ENCODE measurements at places on chromosomes 4 and X.

DNA sequence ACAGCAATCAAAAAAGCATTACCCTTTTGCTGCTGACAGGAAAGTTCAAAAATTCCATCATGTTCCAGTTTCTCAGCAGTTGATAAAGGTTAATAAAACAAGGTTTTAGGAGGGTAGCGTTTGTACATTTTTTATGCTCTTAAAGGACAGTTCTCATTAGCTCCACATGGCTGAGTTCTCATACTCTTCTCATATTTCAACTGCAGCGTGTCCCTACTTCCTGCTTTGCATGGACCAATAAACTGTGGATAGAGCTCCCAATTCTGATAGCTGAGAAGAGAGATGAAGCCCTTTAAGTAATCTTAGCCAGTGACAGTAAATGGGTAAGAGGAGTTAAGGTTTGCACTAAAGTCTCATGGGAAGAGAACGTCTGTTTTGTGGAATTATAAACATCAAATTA lies 53.5 kb downstream of the SPANXA2 start:
- no peak for DNase-seq

- no peak for DNase-seq
Measured at GRCh38 chr4:87717276-87718031, 67.4 kb downstream of the DMP1 start.

DNA sequence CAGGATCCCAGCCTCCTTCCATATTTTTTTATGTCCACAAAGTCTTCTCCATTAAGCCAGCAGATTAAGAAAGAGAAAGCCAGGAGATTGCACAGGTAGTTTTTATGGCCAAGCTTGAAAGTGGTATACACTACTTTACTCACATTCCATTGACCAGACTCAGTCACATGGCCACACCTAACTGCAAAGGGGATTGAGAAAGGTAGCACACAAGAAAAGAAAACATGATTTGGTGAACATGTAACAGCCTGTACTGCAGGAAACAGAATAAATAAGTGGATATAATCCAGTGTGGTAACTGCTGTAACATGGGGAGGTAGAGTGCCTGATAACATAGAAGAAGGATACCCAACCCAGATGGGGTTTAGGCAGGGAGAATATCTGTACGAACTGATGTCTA lies 43.9 kb downstream of the HOPX start:
- DNase-seq, result no peak

DNA sequence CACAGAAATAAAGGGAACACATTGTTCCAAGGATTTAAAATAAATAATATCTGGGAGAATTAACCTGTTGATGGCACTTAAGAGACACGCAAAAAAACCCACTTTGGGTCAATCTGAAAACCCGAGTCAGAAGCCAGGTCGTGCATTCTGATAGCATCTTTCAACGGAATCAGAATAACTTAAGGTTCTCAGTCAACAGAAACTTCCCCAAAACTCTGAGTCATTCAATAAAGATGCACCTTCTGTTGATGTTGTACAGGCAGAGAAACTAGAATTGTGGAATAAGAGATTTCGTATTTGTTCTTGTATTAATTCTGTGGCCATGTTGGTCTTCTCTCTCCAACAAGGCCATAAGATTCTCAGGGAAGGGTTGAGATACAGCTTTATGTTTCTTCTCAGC lies 78.2 kb downstream of the MAOB start:
- no peak for DNase-seq

GRCh38 chrX:73525928-73526690 lies 36.9 kb upstream of the CHIC1 start:
- DNase-seq, result no peak

- no peak for DNase-seq
Measured at GRCh38 chr4:70714079-70714887, 7.5 kb upstream of the RUFY3 start.

DNA sequence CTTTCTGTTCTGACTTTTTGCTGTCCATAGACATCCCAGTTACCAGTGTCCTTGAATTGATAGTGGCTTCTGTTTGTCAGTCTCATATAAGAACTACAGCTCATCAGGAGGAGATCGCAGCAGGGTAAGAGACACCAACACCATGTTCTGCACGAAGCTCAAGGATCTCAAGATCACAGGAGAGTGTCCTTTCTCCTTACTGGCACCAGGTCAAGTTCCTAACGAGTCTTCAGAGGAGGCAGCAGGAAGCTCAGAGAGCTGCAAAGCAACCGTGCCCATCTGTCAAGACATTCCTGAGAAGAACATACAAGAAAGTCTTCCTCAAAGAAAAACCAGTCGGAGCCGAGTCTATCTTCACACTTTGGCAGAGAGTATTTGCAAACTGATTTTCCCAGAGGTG lies 30.1 kb downstream of the GUCY1A1 start:
- no peak for DNase-seq

DNA sequence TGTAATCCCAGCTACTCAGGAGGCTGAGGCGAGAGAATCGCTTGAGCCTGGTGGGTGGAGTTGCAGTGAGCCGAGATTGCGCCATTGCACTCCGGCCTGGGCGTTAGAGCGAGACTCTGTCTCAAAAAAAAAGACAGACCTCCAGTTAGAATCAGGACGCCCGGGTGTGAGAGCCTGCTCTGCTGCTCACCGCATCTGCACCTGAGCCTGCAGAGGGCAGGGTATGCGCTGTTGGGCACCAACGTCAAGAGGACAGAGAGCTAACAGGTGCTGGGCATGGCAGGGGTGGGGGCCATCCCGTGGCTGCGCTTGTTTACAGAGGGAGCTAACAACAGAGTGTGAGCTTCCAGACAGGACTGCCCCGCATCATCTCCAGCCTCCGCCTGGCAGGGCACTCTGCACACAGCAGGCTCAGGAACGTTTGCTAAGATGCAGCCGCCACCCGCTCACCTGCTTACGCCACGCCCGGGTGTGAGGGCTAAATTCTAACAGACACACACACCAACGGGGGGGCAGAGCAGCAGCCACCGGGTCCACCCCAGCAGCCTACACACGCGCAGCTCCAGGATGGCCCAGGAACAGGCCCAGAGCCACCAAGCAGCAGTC lies 50.0 kb upstream of the CPLX1 start:
- DNase-seq, result no peak

DNA sequence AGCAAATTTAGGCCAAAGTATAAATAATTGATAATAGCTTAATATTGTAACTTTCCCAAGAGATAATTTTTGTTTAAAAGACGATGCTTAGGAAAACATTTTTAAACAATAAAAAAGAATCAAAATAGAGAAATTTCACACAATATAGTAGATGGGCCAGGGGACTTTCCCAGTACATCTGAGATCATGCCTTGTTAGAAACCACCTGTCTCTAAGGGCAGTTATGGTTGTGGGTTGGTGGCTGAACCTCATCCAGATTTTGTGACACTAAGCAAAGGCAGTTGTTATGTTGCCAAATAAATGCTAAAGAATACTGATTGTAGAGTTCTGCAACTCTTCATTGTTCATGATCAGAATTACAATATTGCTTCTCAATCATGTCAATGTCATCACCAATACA lies 270.6 kb downstream of the BANK1 start:
- no peak for DNase-seq

GRCh38 chr4:189436207-189436606 lies 504.5 kb upstream of the FRG1 start:
- no peak for DNase-seq

DNA sequence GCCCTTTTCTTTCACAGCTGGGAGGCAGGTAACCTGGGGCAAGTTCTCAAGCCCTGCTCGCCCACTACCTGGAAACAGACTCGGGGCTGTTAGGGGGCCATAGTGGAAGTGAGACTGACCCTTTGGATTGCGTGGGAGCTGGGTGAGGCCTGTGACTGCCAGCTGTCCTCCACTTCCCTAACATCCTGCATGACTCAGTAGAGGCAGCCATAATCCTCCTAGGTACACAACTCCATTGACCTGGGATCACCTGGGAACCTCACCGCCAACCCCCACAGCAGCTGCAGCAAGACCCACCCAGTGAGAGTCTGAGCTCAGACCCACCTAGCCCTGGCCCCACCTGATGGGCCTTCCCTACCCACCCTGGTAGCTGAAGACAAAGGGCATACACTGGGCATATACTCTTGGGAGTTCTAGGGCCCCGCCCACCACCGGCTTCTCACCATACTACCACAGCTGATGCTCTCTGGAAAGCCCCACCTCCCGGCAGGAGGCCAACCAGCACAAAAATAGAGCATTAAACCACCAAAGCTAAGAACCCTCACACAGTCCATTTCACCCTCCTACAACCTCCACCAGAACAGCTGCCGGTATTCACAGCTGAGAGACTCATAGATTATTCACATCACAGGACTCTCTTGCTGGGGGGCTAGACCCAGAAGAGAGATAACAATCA lies 61.1 kb upstream of the DCTD start:
- DNase-seq, result no peak

DNA sequence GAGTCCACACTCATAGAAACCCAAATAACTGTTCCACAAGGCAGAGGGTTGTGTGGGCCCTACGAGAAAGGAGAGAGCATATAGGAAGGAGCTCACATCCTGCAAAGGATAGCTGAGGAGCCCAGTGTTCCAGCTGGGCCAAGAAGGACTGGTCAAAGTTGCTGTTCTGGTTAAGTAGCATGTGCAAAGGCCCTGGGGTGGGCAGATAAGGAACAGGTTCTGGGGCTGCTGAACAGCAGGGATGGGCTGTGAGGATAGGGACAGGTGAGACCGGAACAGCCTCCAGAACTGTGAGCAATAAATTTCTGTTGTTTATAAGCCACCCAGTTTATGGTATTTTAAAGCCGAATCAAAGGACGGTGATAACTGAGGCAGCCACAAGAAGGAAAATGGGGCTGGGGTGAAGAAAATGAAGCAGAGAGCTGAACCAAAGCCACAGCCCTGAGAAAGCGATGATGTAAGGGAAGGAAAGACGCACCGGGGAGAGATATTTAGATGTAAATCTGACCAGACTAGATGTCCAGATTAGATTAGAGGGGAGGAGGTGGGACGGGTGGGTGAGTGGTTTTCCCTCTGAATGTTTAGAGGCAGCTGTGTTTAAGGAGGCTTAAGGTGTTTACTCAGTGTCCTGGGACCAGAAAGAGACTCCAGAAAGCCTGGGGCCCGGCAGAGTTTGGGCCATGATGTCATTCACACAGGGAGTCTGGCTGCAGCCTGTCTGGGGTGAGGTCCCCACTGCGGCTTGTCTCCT lies 180.8 kb upstream of the BCOR start:
- DNase-seq, result no peak
